Heart left ventricle (tissue), 16 donors: ENCODE measurements at places on chromosomes 13 and 19.

GRCh38 chr19:18205200-18205892, 1.5 kb upstream of the RAB3A start:
- peak overlapping the region; percentile 98 for H3K27ac ChIP-seq
- H3K36me3 ChIP-seq: peaks cover 3% of the 10 kb centered on the region
- no peaks in the 10 kb centered on the region for H3K4me1 ChIP-seq
- peak; percentile 92 for DNase-seq
- no peaks in the 10 kb centered on the region for H3K27me3 ChIP-seq

- peaks cover 32% of the 10 kb centered on the region for H3K4me1 ChIP-seq
- no peaks in the 10 kb centered on the region for H3K27me3 ChIP-seq
- DNase-seq: no peak
- H3K4me3 ChIP-seq: no peak overlapping the region
Observed at GRCh38 chr19:42497492-42498168, 30.7 kb downstream of the CEACAM1 start.

DNA sequence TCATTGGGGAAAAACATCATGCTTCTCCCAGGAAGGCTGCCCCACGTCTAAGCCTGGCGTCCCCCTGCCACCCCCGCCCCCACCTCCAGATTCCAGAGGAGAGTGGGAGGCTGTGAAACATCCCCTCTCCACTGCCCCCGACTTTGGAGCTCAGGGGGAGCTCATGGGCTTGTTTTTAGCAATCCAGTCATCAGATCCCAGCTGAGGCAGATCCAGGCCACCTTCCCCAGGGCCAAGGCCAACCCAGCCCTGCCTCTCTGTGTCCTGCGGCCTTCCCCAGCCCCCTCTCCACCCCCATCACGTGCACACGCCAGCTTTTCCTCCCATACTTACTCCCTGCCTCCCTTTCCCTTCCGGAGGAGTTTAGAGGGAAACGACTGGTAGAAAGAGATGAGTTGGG, 38.8 kb downstream of the SHISA2 start:
- no peaks in the 10 kb centered on the region for H3K4me1 ChIP-seq
- H3K36me3 ChIP-seq: no peaks in the 10 kb centered on the region
- no peaks in the 10 kb centered on the region for H3K27me3 ChIP-seq
- H3K4me3 ChIP-seq: no peak overlapping the region

GRCh38 chr13:29922281-29922821, 71.9 kb upstream of the UBL3 start:
- no peak overlapping the region for H3K4me3 ChIP-seq
- H3K27ac ChIP-seq: no peak overlapping the region
- no peaks in the 10 kb centered on the region for H3K27me3 ChIP-seq
- H3K4me1 ChIP-seq: peaks cover 31% of the 10 kb centered on the region
- no peaks in the 10 kb centered on the region for H3K36me3 ChIP-seq
- DNase-seq: no peak

- H3K4me3 ChIP-seq: no peak overlapping the region
- H3K36me3 ChIP-seq: no peaks in the 10 kb centered on the region
- DNase-seq: no peak
- no peak overlapping the region for H3K27ac ChIP-seq
- no peaks in the 10 kb centered on the region for H3K27me3 ChIP-seq
Observed at GRCh38 chr13:73835138-73835721, 299.0 kb downstream of the KLF12 start.

GRCh38 chr13:80040196-80040980, 300.5 kb downstream of the SPRY2 start:
- H3K4me3 ChIP-seq: no peak overlapping the region
- no peaks in the 10 kb centered on the region for H3K4me1 ChIP-seq
- no peak overlapping the region for H3K27ac ChIP-seq
- H3K27me3 ChIP-seq: no peaks in the 10 kb centered on the region
- DNase-seq: no peak

DNA sequence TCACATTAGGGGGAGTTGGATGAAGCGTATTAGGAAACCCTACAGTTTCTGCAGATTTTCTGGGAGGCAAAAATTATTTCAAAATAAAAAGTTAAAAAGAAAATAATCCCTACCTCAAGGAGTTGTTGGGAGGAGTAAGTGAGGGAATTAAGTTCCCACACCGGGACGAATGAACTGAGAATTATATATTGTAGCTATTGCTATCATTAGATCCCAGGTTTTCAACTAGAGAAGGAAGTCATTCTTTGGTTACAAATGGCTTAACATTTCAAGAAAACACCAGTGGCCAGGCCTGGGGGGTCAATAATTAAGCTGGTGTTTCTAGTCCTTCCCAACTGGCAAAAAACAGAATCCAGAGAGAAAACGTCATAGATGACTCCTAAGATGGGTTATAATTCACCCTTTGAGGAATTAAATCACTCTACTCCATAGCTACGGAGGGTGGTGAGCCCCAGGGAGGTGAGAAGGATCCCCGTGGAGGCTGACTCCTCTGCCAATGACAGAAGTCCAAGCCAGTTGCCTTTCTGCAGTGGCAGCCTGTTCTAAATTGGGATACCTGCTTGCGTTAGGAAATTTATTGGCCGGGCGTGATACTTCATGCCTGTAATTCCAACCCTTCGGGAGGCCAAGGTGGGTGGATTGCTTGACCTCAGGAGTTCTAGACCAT, 1.2 kb upstream of the MYDGF start:
- DNase-seq: peak; percentile 67
- H3K36me3 ChIP-seq: peaks cover 31% of the 10 kb centered on the region
- H3K27me3 ChIP-seq: no peaks in the 10 kb centered on the region
- no peak overlapping the region for H3K4me3 ChIP-seq
- peak overlapping the region; percentile 48 for H3K27ac ChIP-seq

DNA sequence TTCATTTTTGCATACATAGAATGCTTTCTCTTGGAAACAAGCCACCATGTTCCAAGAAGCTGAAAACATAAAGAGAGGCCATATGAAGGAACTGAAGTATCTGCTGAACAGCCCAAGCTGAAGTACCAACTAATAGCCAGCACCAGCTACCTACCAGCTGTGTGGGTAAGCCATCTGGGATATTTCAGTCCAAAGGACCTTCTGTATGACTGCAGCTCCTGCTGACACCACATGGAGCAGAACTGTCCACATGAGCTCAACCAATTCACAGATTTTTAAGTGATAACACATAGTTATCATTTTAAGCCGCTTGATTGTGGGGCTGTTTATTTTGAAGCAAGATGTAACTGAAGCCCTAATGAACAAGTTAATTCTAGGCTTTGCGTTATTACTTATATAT, 621.1 kb upstream of the KLHL1 start:
- H3K36me3 ChIP-seq: no peaks in the 10 kb centered on the region
